ENCODE measurements at places on chromosomes 2 and 18.

GRCh38 chr2:46885376-46885775 lies 30.2 kb downstream of the MCFD2 start:
- DNase-seq = no peak

GRCh38 chr18:22290004-22290403 lies 120.6 kb downstream of the GATA6 start:
- DNase-seq = no peak

DNA sequence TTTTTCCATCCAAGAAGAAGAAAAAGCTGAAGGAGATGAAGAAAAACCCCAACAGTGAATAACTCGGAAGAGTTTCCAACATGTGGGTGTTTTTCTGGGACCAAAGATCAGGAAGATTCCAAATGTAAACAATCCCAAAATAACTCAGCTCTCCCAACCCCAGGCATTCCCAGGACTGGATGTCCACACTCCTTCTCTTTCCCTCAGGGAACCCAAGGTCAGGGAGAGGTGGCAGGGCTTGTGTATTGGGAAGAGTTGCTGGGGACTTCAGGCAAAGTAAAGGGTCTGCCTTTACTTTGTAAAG lies 268.0 kb downstream of the DYSF start:
- DNase-seq = no peak

- DNase-seq = no peak
These were observed 95.6 kb downstream of the LAMA3 start for GRCh38 chr18:23784832-23785245.

DNA sequence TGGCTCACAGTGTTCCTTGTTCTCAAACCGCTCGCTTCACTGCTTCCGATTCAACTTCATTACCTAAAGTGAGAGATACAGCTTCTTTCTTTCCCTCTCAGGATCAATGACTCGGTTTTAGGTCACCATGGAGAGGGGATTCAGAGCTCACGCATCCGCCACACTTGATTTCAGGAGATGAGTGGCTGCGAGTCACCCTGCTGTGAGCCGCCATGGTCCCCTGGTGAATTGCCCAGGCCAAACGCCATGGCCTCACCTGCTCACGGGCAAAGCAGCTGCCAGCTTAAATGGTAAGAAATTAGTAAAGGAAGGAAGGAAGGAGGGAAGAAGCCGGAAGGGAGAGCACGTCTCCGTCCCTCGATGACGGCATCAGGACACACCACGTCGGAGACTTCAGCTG lies 60.5 kb downstream of the ADNP2 start:
- no peak for DNase-seq

GRCh38 chr2:99710721-99711120 lies 220.9 kb upstream of the REV1 start:
- no peak for DNase-seq
